ENCODE measurements at places on chromosomes 4 and X.

GRCh38 chrX:96979766-96980165 lies 96.1 kb downstream of the RPA4 start:
- DNase-seq: no peak

GRCh38 chrX:2989565-2989964 lies 16.8 kb upstream of the ARSH start:
- DNase-seq: no peak

- no peak for DNase-seq
Observed at GRCh38 chr4:124694306-124694705, 18.2 kb downstream of the ANKRD50 start.

DNA sequence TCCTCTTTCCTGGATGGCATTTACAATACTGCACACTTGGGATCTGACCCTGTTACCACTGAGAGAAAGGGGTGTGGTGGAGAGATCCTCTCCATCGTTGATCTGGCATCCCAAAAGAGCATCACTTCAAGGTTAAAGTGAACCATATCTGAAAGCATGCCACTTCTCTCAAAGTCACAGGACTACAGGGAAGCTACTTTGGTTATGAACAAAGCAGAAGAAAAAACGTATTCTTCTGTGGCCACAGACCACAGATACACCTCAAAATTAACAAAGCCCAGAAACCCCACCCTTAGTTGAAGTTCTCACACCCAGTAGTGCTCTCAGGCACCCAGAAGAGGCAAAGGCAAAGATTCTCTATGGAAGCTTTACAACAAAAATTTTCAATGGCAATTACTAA lies 108.3 kb downstream of the JADE1 start:
- no peak for DNase-seq

DNA sequence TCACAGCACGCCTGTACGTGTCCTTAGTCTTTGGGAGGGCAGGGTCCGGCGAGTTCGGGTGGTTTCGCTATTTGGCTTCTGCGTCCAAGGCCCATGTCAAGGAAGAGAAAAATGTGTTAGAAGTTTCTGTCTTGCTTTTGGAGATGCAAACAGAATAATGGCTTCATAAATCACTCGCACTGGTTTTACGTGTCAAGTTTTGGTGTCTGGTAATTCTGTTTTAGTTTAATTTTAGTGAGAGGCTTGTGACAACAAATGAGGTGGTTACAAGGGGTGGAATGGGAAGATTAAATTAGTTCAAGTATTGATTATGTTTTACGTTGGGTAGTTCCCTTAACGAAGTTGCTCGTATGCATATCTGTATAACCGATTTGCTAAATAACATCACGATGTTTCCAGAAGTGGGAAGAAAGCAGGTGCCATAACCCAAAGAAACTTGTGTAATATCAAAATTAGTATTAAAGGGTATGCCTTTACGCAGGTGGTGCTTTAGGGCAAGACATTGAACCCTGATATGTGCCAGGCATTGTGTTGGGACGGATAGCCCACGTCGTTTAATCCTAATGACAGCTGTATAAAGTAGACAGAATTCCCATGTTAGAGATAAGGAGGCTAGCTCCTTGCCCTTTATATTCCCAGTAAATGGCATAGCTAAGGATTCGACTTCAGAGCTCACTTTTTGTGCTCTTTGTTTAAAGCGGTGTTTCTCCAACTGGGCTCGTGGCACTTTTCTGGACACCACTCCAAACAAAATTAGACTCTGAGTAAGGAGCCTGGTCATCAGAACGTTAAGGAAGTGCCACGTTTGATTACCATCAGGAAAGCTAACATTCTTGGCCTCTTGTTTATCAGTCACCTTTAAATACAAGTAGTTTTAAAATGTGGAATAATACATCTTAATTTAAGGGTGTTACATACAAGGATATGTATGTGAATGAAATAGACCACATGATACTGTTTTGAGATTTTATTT lies 843 bp downstream of the RPL34 start:
- DNase-seq: no peak

GRCh38 chr4:140851032-140851636 lies 94.9 kb upstream of the TBC1D9 start:
- peak; percentile 32 for DNase-seq

- no peak for DNase-seq
Observed at GRCh38 chrX:15672881-15673280, 8.3 kb upstream of the CLTRN start.

DNA sequence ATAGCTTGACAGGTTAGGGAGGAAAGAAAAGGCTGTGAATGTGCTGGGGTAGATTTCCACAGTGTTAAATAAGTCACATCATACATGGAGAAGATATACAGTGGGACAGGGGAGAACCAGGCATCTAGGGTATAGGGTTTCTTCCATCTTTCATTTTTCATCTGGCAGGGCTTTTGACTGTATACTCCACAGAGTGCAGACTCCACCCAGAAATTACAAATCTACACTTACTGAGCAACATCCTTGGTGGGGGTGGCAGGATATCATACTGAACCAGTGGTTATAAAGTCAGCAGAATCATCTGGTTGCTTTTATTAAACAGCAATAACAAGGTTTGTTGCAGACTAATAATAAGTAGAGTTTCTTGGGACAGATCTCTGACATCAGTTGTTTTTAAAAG lies 154.2 kb downstream of the NPNT start:
- DNase-seq: no peak

- DNase-seq: peak; percentile 73
Observed at GRCh38 chr4:112170451-112170993, 25.3 kb downstream of the FAM241A start.

GRCh38 chrX:134423606-134424005 lies 36.4 kb upstream of the HPRT1 start:
- peak; percentile 2 for DNase-seq

DNA sequence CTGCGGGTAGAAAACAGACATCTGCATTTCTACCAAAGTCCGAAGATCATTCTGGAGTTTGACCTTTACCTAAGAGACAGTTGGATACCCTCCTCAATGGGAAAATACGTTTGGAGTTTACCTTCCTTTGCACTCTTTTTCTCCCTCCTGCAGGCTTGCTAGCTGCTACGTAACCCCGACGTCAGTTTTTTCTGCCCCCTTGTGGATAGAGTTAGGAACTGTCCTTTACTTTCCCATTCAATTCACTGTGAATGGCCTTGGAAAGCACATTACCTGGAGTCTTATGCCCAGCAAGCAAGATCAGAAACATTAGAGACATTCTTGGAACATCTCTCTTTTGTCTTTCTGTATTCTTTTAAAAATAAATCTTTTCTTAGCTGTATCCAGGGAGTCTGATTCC lies 250.7 kb downstream of the NAP1L3 start:
- no peak for DNase-seq

DNA sequence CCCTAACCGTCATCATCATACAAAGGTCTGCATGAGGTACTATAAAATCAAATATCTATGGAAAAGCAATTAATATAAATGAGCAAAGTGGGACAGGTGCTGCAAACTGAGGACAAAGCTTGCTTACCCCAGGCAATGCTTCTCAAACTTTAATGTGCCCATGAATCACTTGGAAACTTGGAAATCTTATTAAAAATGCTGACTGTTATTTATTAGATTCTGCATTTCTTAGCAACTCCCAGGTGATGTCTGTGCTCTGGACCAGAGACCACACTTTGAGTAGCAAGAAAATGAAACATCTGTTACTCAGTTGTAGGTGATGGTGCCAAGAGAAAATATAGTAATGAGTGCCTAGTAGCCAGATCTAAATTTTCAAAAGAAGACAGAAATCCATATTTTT lies 890.4 kb upstream of the FTHL17 start:
- no peak for DNase-seq

GRCh38 chrX:133888984-133889383 lies 96.4 kb downstream of the GPC3 start:
- DNase-seq: no peak

Data from HS-5 (cell line).